ENCODE measurements at places on chromosomes 5 and 9. TPM values are rescaled to one million over a fixed set of nuclear protein-coding genes. Genes with fewer than 3 reads are reported as not detected.

Gene PCDHA5
- total RNA-seq = 4.4 TPM

- H3K4me3 ChIP-seq = no peak overlapping the region
- DNase-seq = no peak
- peaks cover 3% of the 10 kb centered on the region for H3K27me3 ChIP-seq
- no peak overlapping the region for H3K27ac ChIP-seq
- no peaks in the 10 kb centered on the region for H3K36me3 ChIP-seq
- no peaks in the 10 kb centered on the region for H3K4me1 ChIP-seq
These were observed 27.6 kb upstream of the RETREG1 start for GRCh38 chr5:16644301-16644889.

GRCh38 chr9:91122755-91123154, 239.0 kb downstream of the AUH start:
- peaks cover 2% of the 10 kb centered on the region for H3K27me3 ChIP-seq
- H3K36me3 ChIP-seq = peaks cover 2% of the 10 kb centered on the region
- H3K4me1 ChIP-seq = peaks cover 9% of the 10 kb centered on the region
- H3K4me3 ChIP-seq = no peak overlapping the region
- DNase-seq = no peak
- no peak overlapping the region for H3K27ac ChIP-seq

Gene TXNDC8
- total RNA-seq = not detected

GRCh38 chr9:114718801-114719221, 36.8 kb upstream of the TEX48 start:
- no peak for DNase-seq
- peaks cover 5% of the 10 kb centered on the region for H3K4me1 ChIP-seq
- peaks cover 24% of the 10 kb centered on the region for H3K27me3 ChIP-seq
- H3K36me3 ChIP-seq = no peaks in the 10 kb centered on the region

DNA sequence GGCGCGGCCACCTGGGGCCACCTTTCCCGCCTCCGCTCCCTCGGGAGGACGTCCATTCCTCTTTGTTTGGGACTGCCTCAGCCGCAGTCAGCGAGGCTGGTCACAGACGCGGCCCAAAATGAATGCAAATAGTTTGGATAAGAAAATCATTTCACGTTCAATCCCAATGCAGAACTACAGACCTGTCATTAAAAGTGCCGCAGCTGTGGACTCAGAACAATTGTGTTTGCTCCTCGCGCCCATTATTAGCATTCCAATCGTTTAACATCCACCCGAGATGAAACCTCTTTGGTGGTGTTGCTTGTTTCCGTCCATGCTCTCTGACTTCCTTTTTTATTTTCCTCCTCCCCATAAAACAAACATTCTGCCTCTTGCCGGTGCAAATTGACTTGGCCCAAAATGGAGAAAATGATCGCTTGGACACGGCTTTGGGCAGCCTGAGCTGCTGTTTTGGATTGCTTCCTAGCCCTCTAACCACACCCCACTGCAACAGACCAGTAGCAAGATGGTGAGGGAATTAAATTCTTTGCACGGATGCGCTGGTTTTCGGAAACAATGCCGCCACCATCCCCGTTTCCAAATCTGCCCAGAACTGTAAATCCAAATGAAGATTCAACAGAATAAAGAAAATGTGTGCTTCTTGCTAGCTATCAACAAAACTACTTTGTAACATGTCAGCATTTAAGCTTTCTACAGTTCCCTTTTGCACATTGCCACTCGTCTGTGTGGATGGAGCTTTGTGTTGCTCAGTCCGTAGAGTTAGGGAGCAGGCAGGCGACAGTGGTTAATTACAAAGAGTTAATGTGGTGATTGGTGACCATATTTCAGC, 784 bp downstream of the NLN start:
- DNase-seq = no peak
- H3K27me3 ChIP-seq = no peaks in the 10 kb centered on the region
- peak overlapping the region; percentile 98 for H3K27ac ChIP-seq
- H3K4me3 ChIP-seq = peak overlapping the region; percentile 91
- peaks cover 2% of the 10 kb centered on the region for H3K36me3 ChIP-seq

GRCh38 chr5:179858241-179858585, 404 bp downstream of the MRNIP start:
- H3K27ac ChIP-seq = peak overlapping the region; percentile 97
- no peak for DNase-seq
- H3K4me1 ChIP-seq = peaks cover 5% of the 10 kb centered on the region
- no peaks in the 10 kb centered on the region for H3K27me3 ChIP-seq

DNA sequence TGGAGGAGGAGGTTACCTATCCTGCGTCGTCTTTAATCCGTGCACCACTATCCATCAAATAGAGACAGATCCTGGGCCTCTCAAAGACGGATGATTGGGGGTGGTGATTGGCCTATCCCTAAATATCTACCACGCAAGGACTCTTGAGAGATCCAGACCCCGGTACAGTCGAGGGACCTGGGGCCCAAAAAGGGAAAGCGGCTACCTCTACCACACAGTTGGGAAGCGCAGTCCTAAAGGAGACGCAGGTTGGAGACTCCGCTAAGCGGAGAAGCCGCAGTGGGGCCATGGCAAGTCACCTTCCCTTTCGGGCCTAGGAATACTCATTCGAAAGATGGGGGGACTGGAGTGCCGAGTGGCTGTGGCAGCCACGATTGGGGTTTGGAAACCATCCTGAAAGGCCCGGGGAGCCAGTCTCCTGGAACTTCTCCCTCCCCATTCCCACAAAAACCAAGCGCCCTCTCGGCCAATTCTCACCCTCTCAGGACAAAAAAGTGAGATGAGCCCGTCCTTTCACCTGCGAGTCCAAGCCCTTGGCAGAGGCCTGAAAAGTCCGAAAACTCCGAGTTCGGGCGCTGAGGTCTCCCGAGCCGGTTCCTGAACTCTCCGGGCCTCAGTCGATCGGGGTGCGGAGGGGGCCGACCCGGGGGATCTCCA, 499 bp upstream of the FOXE1 start:
- DNase-seq = no peak
- H3K36me3 ChIP-seq = no peaks in the 10 kb centered on the region
- H3K4me3 ChIP-seq = no peak overlapping the region
- no peak overlapping the region for H3K27ac ChIP-seq

Gene ANKRD34B
- total RNA-seq = 0.17 TPM

GRCh38 chr9:128819716-128820664, 1.7 kb downstream of the ENDOG start:
- peaks cover 4% of the 10 kb centered on the region for H3K36me3 ChIP-seq
- peaks cover 3% of the 10 kb centered on the region for H3K4me1 ChIP-seq
- H3K27ac ChIP-seq = no peak overlapping the region
- no peak for DNase-seq

Gene STK32A
- total RNA-seq = 1.3 TPM

- peaks cover 2% of the 10 kb centered on the region for H3K4me1 ChIP-seq
- no peak for DNase-seq
- H3K36me3 ChIP-seq = no peaks in the 10 kb centered on the region
- H3K4me3 ChIP-seq = no peak overlapping the region
- H3K27ac ChIP-seq = no peak overlapping the region
- H3K27me3 ChIP-seq = peaks cover 17% of the 10 kb centered on the region
These were observed 405.4 kb downstream of the IRX1 start for GRCh38 chr5:4001004-4001403.

DNA sequence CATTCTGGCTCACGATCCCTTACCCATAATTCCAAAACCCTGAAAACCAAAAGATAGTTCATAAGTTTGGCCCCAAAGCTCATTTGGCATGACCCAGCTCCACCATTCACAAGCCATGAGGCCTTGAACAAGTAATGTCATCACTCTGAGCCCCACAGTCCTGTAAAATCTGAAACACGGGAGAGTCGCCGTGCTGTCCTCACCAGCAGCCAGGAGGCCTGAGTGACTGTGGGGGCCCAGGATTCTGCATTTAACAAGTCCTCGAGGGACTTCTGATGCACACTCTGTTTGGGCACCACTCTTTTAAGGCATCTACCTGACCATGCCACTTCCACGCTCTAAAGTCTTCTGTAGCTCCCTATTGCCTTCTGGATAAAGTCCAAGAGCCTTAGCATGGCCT, 40.8 kb downstream of the DUSP1 start:
- H3K27ac ChIP-seq = no peak overlapping the region
- DNase-seq = no peak
- H3K4me3 ChIP-seq = no peak overlapping the region
- H3K27me3 ChIP-seq = peaks cover 5% of the 10 kb centered on the region

DNA sequence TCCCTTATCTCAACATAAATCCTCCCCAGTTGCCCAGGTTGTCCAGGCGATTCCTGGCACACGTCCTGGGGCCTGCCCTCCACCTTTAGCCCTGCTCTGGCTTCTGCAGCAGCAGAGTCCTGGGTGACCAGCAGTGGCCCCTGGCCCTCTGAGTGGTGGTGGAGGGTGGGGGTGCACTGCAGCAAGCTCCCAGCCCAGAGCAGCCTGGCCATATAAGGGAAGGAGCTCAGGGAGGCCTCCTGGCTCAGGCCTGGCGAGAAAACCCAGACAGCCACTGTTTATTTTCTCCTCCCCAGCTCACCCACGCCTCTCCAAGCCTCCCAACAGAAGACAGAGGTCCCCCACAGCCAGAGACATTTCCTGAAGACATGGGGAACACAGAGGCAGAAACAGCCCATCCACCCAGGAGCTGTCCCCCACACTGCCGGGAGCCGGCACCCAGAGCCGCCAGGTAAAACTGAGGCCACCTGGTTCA, 44.7 kb upstream of the IL17B start:
- no peak for DNase-seq
- peaks cover 9% of the 10 kb centered on the region for H3K4me1 ChIP-seq
- H3K4me3 ChIP-seq = no peak overlapping the region
- H3K27me3 ChIP-seq = no peaks in the 10 kb centered on the region

Gene PCDH12
- total RNA-seq = not detected

DNA sequence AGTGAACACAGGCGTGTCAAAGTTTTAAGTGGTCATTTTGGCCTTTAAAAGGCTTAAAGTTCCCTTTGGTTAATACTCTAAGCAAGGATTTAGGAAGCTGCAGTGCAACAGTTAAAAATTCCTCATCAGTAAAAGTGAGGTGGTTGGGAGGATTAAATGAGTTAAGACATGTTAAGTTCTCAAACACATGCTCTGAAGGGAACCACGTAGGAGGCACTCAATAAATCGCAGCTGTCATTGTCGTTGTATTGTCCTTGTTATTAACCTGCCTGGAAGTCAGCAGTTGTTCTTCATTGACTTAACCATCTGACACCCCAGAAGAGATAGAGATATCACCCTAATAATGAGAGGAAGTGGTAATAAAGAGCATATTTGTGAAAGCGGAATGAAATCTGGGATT, 247.5 kb downstream of the MARCHF11 start:
- H3K4me1 ChIP-seq = peaks cover 5% of the 10 kb centered on the region
- H3K27ac ChIP-seq = no peak overlapping the region
- no peak for DNase-seq
- H3K4me3 ChIP-seq = no peak overlapping the region
- H3K36me3 ChIP-seq = peaks cover 15% of the 10 kb centered on the region

Gene PRLR
- total RNA-seq = 5.7 TPM

Gene IL3
- not detected for total RNA-seq

Gene HNRNPAB
- 214 TPM for total RNA-seq

DNA sequence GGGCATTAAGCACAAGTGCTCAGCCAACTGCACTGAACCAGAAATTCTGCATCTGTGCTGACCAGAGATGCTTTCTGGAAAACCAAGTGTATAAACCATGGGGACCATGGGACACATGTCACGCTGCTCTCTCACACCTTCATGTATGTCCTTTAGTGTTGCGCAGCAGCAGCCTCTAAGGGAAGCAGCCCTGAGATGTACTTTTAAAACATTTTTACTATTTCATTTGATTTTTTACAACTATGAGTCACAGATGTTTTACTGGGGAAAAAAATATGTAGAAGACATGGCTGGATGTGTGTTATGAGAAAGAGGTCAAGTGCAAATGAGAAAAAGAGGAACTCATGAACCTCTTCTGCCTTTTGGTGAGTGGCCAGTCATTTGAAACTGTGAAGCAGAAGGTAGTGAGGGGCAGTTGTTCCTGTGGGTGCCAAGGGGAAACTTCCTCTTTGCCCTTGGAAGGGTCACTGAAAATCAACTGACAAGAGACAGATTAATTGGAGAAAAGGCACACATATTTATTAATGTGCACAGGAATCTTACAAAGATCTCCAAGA, 31.4 kb upstream of the SYK start:
- no peak overlapping the region for H3K27ac ChIP-seq
- no peak overlapping the region for H3K4me3 ChIP-seq
- no peak for DNase-seq
- no peaks in the 10 kb centered on the region for H3K36me3 ChIP-seq
- no peaks in the 10 kb centered on the region for H3K4me1 ChIP-seq

DNA sequence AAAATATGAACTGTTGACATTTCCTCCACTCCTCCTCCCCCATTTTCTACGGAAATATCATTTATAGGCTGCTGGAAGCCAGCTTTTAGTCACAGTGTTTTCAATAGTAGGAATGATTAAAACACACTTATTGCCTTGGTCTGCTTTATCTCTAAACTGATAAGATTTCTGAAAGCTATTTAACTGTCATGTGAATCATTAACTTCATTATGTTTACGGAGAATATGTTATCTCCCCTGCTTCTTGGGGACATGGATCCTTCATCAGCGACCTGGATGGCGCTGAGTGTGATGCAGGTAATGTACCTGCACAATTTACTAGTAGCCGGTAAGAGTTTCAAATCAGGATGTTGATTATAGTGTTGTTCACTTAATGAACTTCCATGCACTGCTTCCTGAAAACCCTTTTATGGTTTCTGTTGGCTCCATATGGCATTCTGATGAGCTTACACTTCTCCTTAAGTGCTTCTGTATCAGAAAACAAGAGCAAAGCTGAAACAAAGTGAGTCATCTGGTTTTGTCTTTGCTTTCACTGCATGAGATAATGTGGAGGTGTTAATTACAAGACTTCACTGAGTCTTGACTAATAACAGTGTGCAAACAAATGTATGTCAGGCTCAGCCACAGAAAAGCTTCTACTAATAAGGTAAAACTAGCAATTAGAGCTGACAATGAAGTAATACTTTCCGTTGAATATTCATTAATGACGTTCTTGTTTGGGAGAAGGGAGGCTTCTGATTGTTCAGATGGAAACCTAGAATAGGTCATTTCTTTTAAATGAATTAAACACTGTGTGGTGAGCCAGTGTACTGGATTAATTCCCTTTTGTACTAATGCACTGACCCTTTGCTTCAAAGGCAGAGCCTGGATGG, 162.4 kb upstream of the ZNF608 start:
- no peaks in the 10 kb centered on the region for H3K36me3 ChIP-seq
- peaks cover 50% of the 10 kb centered on the region for H3K4me1 ChIP-seq
- peak overlapping the region; percentile 4 for H3K4me3 ChIP-seq
- no peaks in the 10 kb centered on the region for H3K27me3 ChIP-seq
- H3K27ac ChIP-seq = peak overlapping the region; percentile 92

- H3K27ac ChIP-seq = no peak overlapping the region
- H3K27me3 ChIP-seq = peaks cover 29% of the 10 kb centered on the region
- no peaks in the 10 kb centered on the region for H3K36me3 ChIP-seq
- no peak overlapping the region for H3K4me3 ChIP-seq
These were observed 90.2 kb downstream of the NSUN2 start for GRCh38 chr5:6542421-6543345.

- no peaks in the 10 kb centered on the region for H3K4me1 ChIP-seq
- no peaks in the 10 kb centered on the region for H3K27me3 ChIP-seq
- no peaks in the 10 kb centered on the region for H3K36me3 ChIP-seq
- H3K27ac ChIP-seq = no peak overlapping the region
These were observed 990.2 kb downstream of the CDH12 start for GRCh38 chr5:21862986-21863385.

Gene IRX2
- 6.0 TPM for total RNA-seq
